ENCODE measurements at places on chromosomes 7 and 10.
A peak's percentile ranks its signal among the peaks of the same experiment; 100 is the strongest.

DNA sequence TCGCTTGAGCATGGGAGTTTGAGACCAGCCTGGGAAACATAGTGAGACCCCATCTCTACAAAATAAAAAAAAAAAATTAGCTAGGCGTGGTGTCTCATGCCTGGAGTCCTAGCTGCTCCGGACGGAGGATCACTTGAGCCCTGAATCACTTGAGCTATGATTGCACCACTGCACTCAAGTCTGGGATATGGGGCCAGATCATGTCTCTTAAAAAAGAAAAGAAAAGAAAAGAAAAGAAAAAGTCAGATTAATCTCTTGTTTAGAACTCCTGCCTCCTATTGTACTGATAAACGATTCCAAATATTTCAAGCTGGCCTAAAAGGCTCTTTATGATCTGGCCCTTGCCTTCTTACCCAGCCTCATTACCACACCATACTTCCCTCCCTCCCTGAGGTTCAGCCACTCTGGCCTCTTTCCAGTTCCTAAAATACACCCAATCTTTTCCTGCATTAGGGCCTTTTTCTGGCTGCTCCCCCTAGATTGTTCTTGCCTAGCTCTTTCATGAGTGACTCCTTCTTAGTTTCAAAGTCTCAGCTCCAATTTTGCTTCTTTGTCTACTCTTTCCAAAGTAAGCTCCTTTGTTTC lies 41.7 kb downstream of the VCL start:
- DNase-seq, result peak; percentile 61

GRCh38 chr10:58853668-58854067 lies 322.8 kb upstream of the PHYHIPL start:
- DNase-seq, result no peak

DNA sequence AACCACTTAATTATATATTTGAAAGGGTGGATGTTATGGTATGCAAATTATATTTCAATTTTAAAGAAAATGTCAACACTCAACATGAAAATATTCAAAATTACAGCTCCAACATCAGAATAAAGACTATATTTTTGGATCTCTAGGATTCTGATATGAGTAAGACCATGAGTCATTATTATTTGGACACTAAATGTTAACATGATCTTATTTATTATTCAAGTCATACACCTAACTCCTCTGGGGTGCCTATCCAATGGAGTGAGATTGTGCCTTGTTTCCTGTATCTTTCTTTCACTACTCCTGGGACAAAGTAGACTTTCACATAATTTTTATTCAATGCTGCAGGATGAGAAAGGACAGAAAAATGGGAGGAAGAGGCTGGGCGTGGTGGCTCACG lies 135.2 kb upstream of the PRSS1 start:
- DNase-seq, result peak; percentile 62

- DNase-seq, result peak; percentile 73
Observed at GRCh38 chr7:22488643-22489462, 11.1 kb downstream of the STEAP1B start.

DNA sequence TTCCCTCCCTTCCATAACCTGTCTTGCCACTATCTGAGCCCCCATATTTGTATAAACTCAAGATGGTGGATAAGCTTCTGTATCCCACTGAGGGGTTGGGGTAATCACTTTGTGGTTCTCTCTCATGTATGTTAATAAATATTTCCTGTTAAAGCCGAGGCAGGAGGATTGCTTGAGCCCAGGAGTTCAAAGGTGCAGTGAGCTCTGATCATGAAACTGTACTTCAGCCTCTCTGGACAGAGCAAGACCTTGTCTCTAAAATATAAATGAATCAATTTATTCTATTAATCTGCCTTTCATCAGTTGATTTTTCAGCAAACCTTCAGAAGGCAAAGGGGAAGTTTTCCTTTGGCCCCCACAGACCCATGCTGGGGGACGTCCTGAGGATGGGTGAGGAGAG lies 1.8 kb upstream of the RARRES2 start:
- DNase-seq, result no peak

DNA sequence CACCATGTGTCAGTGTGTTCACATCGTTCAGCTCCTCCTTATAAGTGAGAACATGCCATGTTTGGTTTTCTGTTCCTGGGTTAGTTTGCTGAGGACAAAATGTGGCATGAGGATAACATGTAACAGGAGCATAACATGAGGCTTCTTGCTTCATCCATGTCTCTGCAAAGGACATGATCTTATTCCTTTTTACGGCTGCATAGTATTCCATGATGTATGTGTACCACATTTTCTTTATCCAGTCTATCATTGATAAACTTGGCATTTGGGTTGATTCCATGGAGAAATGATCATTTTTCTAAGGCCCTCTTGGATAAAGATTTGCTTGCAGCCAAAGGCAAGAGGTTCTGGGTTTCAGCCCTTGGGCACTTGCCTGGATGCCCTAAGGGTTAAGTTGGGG lies 128.5 kb upstream of the ZEB1 start:
- DNase-seq, result no peak

DNA sequence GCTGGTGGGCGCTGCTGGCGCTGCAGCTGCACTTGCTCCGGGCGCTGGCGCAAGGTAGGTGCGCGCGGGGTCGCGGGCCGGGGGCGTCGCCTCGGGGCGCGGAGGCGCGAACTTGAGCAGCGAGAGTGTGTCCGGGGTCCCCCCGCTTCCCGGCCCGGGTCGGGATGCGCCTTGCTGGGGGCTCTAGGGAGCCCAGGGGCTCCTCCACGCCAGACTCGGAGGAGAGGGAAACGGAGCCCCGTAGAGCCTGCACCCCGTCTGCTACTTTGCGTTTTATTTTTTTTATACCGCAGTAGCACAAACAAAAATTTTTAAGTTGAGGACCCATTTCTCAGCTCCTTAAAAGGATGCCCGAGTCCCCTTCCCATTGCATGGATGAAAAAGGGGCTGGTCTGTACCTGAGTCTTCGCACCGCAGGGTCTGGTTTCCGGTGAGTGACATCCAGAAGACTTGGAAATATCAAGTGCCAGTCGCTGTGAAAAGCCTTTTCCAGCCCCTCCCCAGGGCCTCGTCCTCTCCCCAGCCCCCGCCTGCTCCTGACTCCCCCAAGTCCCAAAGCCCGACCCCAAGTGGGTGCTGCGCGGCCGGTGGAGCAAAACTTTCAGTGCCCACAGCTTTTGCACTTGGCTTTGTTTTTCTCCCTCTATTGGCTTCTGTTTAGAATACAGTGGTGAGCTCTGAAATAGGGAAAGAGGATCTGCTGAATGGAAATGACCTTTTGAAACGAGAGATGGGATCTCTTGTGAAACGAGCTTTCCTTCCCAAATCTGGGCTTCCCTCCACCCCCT lies 973 bp downstream of the SDK1 start:
- peak; percentile 29 for DNase-seq

- no peak for DNase-seq
Observed at GRCh38 chr7:39383136-39383535, 183.1 kb upstream of the YAE1 start.

DNA sequence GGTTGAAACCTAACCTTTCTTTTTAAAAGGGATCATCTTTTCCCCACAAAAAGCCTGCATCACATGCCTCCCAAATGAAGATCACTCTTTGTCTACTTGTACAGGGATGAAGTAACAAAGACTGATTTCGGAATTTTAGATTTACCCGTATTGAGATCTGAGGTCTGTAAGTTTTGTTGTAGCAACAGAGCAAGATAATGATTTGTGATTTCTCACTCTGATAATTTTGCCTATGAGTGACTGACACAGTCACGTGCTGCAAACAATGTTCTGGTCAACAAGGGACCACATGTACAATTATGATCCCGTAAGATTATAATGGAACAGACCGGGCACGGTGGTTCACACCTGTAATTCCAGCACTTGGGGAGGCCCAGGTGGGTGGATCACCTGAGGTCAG lies 31.3 kb downstream of the ARL5B start:
- no peak for DNase-seq

DNA sequence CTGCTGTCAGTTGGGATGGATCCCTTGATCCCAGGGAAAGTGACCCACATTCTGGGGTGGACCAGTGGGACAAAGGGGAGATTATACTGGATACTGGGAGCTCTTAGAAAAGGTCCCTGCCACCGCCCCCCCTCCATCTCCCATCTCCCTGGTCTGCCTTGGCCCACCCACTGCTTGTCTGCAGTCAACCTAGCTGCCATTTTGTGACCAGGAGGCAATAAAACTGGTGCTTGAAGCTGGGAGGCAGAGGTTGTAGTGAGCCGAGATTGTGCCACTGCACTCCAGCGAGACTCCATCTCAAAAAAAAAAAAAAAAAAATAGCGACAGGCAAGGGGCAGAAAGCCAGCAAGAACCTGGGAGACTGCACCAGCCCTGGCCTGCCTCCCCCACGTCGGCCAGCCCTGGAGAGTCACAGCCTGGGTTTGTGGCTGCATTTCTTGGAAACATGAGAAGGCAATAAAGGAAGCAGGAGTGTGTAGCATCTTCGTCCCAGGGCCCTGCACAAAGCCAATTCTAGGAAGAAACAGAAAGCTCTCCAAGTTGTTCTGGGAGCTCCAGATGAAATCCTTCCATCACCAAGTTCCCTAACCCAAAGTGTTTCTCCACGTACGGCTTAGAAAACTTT lies 4.7 kb upstream of the ARPC1B start:
- peak; percentile 45 for DNase-seq

- no peak for DNase-seq
Observed at GRCh38 chr10:79380946-79381721, 33.9 kb downstream of the PPIF start.

Measured in IMR-90 (cell line).